ENCODE measurements at places on chromosomes 1 and 21. TPM values are rescaled to one million over a fixed set of nuclear protein-coding genes. Genes with fewer than 3 reads are reported as not detected.

CCDC190 gene
- total RNA-seq: not detected

PTGS2 gene
- 22.1 TPM for total RNA-seq

CNR2 gene
- not detected for total RNA-seq

WLS gene
- total RNA-seq: 34.1 TPM

SLC9C2 gene
- not detected for total RNA-seq

GRCh38 chr1:200627575-200628222 lies 7.1 kb upstream of the KIF14 start:
- DNase-seq: no peak

DNA sequence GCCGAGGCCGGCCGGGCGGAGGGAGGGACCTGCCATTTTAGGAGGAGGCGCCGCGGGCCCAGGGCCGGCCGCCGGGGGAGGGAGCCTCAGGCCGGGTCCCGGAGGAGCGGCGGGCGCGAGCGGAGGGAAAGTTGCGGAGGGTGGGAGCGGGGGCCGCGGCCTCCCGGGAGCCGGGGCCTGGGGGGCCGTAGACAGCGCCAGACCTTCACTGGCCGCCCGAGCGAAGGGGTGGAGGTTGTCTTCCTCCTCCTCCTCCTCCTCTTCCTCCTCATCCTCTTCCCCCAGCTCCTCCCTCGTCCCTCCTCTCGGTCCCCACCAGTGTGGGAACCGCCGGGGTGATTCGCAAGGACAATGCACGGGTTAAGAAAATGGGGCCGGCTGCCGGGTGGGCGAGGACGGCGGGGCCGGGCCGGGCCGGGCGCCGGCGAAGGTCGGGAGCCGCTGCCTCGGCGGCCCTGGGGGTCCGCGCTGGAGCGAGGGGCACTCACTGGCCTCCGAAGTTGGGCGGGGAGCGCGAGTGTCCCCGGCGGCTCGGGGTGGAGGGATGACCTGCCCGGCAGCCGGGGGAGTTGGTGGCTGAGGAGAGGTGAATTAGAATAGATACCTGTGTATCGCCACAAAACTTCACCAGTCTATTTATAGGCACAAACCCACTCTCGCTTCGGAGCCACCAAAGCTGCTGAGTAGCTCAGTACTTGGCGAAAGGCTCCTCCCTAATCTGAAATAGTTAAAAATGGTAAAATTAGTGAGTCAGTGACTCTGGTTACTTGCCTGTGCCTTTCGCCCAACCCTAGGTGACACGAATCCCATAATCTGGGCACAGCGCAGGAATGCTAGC lies 1.3 kb downstream of the DYRK1A start:
- no peak for DNase-seq

DNA sequence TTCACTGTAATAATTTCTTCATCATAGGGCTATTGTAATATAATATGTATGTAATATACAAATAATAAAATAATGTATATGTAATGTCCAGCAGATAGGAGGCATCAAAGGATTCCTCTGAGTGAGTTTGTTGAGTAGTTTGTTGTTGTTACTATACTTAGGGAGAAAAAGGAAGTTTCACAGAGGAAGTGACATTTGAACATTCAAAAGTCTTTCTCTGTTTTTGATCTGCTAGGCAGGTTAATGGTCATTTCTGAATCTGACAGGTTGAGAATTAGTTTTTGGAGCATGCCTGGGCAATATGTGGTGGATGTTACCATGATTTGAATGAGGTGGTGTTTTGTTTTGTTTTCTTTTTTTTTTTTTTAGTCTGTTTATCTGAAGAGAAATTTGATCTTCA lies 102.1 kb downstream of the NRDC start:
- no peak for DNase-seq

DNA sequence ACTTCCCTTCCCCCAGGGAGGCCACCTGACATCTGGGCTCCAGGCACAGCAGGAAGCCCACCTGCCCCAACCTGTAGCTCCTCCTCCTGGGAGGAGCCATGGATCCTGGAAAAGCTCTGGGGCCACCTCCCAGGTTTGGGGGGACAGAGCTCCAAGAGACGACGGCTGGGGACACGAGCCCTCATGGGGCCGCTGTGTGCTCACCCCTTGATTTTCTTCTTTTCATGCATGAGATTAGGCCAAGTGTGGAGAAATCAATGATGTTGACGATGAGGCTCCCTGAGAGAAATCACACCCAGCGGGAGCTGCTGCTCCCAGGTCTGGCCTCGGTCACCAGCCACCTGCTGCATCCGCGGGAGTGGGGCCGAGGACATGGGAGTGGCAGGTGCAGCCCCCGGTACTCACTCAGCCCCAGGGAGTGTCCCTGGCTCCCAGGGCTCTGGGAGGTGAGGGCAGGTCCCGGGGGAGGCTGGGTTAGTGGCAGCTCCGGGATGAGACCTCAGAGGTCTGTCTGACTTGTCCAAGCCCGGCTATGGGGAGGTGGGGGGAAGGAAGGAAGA lies 8.7 kb downstream of the TNFRSF14 start:
- no peak for DNase-seq

DNA sequence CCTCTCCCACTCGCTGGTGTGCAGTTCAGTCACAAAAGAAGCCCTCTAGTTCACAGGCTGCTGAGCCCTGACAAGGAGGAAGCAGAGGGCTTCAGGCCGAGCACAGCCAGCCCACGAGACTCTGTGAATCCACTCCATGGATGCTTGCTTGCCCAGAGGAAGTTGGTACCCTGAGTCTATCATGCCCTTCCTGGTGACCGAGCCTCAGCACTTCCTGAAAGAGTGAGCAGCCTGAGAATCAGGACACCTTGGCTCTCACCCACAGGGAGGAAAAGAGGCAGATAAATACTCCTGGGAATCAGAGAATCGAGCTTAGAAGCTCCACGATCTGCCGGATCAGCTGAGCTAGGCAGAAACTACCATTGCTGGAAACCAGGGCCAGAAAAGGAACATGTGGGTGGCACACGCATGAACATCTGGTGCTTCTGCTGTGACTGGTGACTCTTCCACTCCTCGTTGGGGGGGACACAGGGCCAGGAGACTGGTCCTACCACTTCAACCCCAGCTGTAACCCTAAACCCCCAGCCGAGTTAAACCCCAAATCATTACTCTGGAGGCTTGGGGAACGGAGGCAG lies 376.3 kb upstream of the CAMK1G start:
- no peak for DNase-seq

GRCh38 chr1:207444514-207445217 lies 9.5 kb upstream of the CR2 start:
- no peak for DNase-seq

GRCh38 chr1:47927165-47927564 lies 70.0 kb downstream of the TRABD2B start:
- peak; percentile 10 for DNase-seq

DNA sequence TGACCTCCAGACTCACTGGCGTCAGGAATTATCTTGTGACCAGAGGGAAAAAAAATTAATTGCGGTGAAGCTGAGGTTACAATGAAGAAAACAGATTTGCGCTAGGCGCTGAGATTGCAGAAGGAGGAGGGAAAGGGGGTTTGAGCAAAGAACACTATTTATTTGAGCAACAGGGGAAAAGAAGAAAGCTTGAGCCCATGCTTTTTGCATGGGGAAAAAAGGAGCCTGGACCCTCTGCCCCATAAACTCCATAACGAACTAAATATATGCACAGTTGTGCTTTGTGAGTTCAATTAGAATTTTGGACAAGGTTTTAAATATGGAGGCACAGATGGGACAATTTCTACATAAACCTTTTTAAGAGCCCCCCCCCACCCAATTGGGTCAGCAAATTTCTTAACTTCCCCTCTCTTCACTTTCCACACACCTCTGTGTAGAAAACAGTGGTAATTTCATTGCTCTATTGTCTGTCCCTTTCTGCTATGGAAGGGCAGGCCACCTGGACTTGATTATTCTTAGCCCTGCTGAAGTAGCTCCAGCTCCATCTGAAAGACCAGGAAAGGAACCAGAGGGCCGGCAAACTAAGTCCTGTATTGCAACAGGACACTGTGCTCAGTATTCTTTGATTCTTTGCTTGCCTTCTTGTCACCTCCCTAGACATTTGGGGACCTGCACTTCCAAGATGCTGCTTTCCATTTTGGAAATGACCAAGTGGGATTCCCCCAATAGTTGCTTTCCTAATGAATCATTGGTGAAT lies 862 bp upstream of the ID3 start:
- no peak for DNase-seq

DNA sequence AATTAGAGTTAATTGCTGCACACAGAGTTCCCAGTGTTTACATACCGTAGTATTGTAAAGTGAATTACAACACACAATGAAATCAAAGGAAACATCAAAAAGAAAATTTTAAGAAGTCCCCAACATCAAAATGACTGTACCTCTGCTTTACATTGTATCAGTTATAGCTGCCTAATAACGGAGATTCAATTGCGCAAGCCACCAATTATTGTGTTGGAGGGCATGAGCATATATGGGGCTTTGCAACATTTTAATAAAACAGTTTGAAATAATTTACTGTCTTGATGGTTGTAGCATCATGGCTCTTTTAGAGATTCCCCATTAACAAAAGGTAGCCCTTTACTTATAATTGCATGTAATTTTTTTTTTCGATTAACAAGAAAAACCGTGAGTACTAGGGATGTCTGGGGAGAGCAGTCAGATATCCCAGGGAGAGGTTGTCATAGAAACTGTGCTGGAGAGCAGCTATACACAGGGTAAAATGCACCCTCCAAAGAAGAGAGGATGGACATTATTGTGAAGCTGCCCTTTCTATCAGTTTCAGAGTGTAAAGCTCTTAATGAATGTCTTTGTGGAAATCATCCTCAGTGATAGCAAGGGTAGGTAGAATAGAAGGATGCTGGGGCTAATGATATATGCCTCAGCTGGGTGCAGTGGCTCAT lies 55.9 kb upstream of the BTG3 start:
- no peak for DNase-seq

- no peak for DNase-seq
Measured at GRCh38 chr1:24526940-24527542, 24.4 kb downstream of the RCAN3 start.

DNA sequence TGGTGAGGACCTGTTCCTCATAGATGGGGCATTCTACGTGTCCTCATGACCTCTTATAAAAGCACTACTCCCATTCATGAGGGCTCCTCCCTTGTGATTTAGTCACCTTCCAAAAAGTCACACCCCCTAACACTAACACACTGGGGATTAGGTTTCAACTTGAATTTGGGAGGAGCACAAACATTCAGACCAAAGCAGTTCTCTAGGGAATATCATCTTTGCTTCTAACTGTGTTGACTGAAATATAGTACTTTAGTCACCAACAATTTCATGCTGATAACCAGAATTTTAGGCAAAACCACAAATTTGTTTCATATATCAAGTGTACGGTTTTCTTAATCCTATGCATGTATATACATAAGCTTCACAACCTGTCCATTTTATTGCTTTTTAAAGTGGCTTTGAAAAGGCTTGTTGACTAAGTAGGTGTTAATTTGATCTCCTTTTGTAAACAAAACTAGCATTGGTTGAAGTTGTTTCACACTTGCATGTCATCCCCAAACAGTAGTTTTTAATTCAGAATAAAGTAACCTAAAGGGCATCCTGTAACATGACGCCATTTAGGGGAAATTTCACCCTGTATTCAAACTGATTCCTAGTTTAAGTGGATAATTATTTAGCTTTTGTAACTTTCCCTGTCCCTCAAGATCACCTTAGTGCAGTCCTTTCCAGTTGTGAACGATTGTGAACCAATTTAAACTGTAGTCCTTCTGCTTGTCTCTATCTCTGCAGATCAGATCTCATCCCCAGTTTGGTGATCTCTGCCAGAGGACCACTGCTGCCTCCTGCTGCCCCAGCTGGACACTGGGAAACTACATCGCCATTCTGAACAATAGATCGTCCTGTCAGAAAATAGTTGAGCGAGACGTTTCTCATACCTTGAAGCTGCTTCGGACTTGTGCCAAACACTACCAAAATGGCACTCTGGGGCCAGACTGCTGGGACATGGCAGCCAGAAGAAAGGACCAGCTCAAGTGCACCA lies 141.1 kb downstream of the TLR5 start:
- DNase-seq: peak; percentile 77

GRCh38 chr1:107326824-107327445 lies 186.1 kb downstream of the NTNG1 start:
- DNase-seq: peak; percentile 26

GRCh38 chr21:31624181-31624580 lies 35.3 kb upstream of the SOD1 start:
- no peak for DNase-seq

DNA sequence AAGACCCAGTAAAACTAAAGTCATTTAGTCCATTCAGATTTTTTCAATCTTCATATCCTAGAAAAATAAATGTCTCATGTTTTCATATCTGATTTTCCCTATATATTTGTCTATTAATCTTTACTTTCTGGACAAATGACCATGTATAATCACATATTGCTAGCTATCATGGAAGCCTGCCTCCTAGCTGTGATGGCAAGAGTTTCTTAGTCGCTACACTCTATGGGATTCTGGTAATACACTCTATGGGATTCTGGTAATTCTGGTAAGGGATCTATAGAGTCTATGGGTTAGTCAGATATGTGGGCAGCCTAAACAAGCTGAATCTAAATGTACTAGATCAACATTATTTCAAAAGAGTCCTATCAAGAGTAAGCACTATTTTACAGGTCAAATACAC lies 198.7 kb upstream of the LHX8 start:
- DNase-seq: no peak

DNA sequence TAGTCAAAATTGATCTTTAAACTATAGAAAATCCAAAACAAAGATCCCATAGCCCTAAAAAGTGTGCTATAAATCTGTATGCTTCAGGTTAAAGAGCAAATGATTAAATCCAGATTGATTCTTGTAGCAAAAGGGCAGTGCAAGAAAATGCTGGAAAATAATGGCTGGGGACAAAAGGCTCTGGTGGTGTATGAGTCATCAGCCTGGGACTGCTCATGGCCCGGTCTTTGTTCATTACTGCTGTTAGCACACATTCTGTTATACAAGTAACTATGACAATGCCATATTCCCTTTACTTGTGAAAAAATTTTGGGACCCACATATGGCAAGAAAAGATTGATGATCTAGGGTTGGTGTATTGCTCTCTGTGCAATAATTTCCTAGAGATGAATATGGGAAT lies 89.1 kb downstream of the RWDD3 start:
- DNase-seq: peak; percentile 9

GRCh38 chr1:33021567-33022431 lies 14.9 kb downstream of the AK2 start:
- DNase-seq: no peak
